Epithelial cell of umbilical artery (primary cell): ENCODE measurements at places on chromosomes 2 and 18. TPM values are rescaled to one million over a fixed set of nuclear protein-coding genes. Genes with fewer than 3 reads are reported as not detected.

Gene UGT1A8
- total RNA-seq, result not detected in 2 replicates

Gene FOXD4L1
- total RNA-seq, result under 0.01 TPM in 1 of 2 replicates, not detected in the other

Gene CRYGD
- total RNA-seq, result not detected in 2 replicates

Gene PASK
- total RNA-seq, result 6.2 TPM in 2 replicates

Gene AMMECR1L
- total RNA-seq, result 16.9 and 18.1 TPM in 2 replicates

Gene SLC4A3
- under 0.01 TPM in 1 of 2 replicates, not detected in the other for total RNA-seq

Gene ZSWIM2
- not detected in 2 replicates for total RNA-seq

Gene SLC9A4
- not detected in 2 replicates for total RNA-seq

Gene ZNF385B
- not detected in 2 replicates for total RNA-seq

Gene GRB14
- 4.5 and 11.9 TPM in 2 replicates for total RNA-seq

Gene IL1F10
- total RNA-seq, result not detected in 2 replicates

Gene TEX51
- total RNA-seq, result not detected in 2 replicates

Gene RAB11FIP5
- total RNA-seq, result 26.3 and 30.4 TPM in 2 replicates

Gene ACADL
- total RNA-seq, result not detected in 2 replicates

Gene GALNT3
- 0.32 TPM in 1 of 2 replicates, not detected in the other for total RNA-seq

Gene IL1RL1
- 68.5 and 69.1 TPM in 2 replicates for total RNA-seq
